ENCODE measurements at places on chromosomes 4 and X.

- no peak for DNase-seq
These were observed 396.6 kb downstream of the MAPK10 start for GRCh38 chr4:85963231-85963630.

- DNase-seq: no peak
These were observed 293.4 kb upstream of the BOD1L1 start for GRCh38 chr4:13920901-13921300.

GRCh38 chrX:46587753-46588171 is 14.2 kb downstream of the CHST7 start:
- DNase-seq: no peak

DNA sequence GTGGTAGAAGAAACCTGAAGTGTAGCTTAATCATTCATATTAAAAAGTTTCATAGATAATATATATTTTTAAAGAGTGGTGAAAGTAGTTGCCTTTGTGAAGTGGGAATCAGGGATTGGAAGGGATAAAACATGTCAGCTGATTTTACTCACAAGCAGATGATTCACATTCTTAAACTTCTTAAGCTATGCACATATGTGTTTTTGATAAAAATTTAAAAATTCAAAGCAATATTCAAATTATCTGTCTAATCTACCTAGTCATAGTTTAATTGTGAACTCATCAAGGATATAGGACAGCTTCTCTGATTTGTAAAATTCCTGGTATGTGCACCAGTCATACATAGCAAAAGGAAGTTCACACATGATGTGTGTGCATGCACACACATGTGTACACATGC is 520.6 kb upstream of the PITX2 start:
- DNase-seq: no peak

GRCh38 chrX:12955882-12956703 is 18.8 kb upstream of the TMSB4X start:
- peak; percentile 89 for DNase-seq

DNA sequence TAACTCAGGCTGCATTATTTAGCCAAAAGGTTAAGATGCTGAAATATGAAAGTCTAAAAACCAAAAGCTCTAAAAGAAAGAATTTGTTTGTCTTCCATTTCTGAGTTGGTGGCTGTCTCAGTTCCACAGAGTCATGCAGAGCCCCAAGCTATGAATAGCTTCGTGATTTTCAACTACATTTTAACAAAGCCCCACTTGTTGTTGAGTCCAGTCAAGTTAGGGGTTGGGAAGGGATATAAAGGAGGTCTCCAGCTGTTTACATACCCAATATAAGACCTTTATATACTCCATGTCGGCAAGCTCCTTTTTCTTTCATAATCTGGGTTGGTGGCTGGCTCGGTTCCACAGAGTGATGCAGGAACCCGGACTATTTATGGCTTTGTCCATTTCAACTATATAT is 924.6 kb upstream of the PRKX start:
- DNase-seq: no peak

DNA sequence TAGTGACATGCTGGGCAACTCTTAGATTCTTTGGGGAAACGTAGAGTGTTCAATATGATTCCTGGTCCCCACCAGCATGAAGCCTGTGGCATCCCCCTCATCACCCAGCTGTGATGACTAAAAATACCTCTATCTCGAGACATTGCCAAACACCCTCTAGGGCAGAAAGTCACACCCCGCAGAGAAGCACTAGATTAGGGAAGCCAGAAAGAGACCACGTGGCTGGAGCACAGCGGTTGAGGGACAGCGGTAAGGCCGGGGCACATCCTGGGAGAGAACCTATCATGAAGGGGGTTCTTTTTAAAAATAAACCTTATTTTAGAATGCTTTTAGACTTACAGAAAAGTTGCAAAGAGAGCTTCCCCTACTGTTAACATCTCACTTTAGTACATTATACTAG is 11.0 kb downstream of the FAT1 start:
- DNase-seq: no peak

DNA sequence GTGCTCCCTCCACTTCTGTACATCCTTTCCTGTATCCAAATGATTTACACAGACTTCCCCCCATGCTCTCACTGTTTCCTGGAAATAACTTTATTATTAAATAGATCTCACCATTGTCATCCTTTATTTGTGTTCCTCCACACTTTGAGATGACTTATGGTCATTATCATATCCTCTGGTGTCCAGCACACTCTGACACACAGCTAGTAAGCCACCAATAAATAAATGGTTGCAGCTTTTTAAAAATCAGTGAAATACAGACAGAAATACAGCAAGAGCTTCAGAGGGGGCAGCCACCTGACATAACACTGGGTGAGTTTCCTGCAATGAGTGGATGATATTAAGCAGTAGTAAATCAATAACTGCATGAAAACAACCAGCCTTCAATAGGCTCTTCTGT is 2036.4 kb upstream of the AGA start:
- DNase-seq: no peak

GRCh38 chr4:180850318-180850940 is 1392.8 kb upstream of the TENM3 start:
- no peak for DNase-seq

DNA sequence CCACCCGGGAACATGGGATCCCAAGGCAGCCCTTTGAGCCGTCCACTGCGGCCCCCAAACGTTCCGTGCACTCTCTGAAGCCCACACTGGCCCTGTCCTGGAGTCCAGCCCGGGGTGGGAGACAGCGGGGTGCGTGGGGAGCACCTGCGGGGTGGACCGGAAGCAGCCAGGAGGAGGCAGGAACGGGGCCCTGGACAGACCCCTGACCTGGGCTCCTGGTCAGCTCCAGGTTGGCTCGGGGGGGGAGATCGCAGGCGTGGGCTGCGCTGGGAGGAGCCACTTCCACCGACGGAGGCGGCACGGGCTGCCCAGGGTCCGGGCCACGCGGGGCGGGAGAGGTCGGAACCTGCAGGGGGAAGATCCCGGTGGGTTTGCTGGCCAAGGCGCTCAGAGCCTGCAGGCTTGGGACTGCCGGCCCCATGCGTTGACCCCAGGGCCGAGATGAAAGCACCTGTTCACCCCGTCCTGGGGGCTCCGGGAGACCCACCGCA is 5.7 kb upstream of the PLCXD1 start:
- no peak for DNase-seq

DNA sequence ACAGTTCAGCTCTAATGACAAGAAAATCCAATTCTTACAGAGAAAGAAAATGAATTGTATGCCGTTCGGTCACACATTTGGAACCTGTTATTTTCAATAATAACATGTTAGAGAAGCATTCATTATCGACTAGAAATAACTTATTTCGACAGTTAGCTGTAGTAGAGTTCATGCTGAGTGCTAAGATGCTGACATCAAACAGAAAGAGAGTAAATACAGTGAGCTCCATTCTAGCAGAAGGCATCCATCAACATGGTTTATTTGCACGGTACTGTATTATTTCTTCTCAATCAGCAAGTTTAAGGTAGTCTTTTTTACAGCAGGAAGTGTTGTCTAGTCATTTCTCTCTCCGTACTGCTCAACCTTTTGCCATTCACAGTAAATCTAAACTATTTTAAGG is 732.1 kb downstream of the STIM2 start:
- DNase-seq: no peak

- no peak for DNase-seq
These were observed 350.6 kb upstream of the SLC7A11 start for GRCh38 chr4:138592796-138593195.

Measured in AML-193 (cell line).